ENCODE measurements at places on chromosomes 6 and 20. TPM values are rescaled to one million over a fixed set of nuclear protein-coding genes. Genes with fewer than 3 reads are reported as not detected.

FOXQ1 gene
- total RNA-seq = 0.35 TPM

LAMA4 gene
- 1.6 TPM for total RNA-seq

OLIG3 gene
- 5.4 TPM for total RNA-seq

DHX35 gene
- 17.8 TPM for total RNA-seq

TRIM31 gene
- total RNA-seq = 0.11 TPM

- no peaks in the 10 kb centered on the region for H3K4me1 ChIP-seq
- no peak for DNase-seq
- no peaks in the 10 kb centered on the region for H3K36me3 ChIP-seq
Observed at GRCh38 chr20:58102744-58103516, 125.5 kb downstream of the ANKRD60 start.

- H3K27ac ChIP-seq = no peak overlapping the region
- DNase-seq = no peak
- H3K4me3 ChIP-seq = no peak overlapping the region
- no peaks in the 10 kb centered on the region for H3K27me3 ChIP-seq
- H3K4me1 ChIP-seq = no peaks in the 10 kb centered on the region
- H3K36me3 ChIP-seq = no peaks in the 10 kb centered on the region
Observed at GRCh38 chr6:69370763-69371162, 426.0 kb downstream of the LMBRD1 start.

DNA sequence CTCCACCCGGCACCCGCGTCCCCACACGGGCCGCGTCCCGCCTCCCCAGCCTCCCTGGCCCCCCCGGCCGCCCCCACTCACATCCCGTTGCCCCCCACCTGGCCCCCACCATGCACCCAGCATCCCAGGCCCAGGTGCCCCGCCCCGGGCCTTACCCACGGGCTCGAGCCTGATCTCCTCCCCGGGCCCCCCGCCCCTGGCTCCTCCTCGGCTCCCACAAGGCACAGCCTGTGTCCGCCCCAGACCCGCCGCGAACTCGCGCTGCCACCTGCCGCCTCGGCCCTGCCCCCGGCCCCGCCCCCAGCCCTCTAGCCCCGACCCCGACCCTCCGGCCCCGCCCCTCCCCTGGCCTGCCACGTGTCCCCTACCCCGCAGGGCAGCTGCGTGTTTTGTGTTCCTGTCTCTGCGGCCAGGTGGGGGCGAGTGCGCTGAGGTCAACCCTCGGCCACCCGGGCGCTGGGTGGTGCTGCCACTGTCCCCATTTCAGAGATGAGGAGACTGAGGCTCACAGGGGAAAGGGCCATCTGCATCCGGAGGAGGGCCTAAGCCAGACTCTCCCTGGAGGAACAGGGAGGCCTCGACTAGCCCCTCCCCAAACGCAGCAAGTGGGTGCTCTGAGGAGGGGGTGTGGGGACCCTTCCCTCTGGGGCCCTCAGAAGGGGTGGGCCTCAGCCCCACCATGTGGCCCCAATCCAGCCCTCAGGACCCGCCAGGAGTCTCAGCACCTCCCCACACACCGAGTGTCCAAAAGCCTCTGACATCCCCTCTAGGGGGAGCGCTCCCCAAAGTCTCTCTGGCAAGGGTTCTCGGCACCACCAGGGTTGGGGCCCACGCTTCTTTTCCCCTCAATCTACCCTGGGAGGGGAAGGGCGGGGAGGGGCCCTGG, 99.8 kb downstream of the TAF4 start:
- H3K27me3 ChIP-seq = no peaks in the 10 kb centered on the region
- H3K36me3 ChIP-seq = no peaks in the 10 kb centered on the region
- H3K4me1 ChIP-seq = peaks cover 12% of the 10 kb centered on the region
- H3K4me3 ChIP-seq = peak overlapping the region; percentile 42
- H3K27ac ChIP-seq = no peak overlapping the region

DNA sequence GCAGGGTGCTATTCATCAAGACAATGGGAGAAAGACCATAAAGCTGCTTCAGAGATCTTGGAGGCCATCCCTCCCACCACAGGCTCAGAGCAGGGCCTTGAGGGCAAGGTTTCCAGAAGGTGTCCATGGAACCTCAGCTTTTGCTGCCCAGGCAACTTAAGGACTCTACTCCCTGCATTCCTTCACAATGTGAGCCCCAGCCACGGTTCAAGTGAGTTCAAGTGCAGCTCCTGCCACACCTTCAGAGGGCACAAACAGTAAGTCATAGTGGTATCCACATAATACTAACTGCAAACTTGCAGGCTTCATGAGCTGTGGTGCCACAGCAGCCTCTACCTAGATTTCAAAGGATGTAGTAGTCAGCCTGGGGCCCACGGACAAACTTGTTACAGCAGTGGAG, 144.0 kb upstream of the C6orf118 start:
- H3K27ac ChIP-seq = no peak overlapping the region
- no peak for DNase-seq
- peaks cover 14% of the 10 kb centered on the region for H3K4me1 ChIP-seq
- peaks cover 4% of the 10 kb centered on the region for H3K27me3 ChIP-seq

- no peak overlapping the region for H3K4me3 ChIP-seq
- H3K27ac ChIP-seq = peak overlapping the region; percentile 58
- peaks cover 13% of the 10 kb centered on the region for H3K4me1 ChIP-seq
- no peak for DNase-seq
- H3K27me3 ChIP-seq = no peaks in the 10 kb centered on the region
- peaks cover 2% of the 10 kb centered on the region for H3K36me3 ChIP-seq
Observed at GRCh38 chr6:19811397-19812079, 25.6 kb upstream of the ID4 start.

GRCh38 chr6:46014511-46015118, 1.0 kb downstream of the CLIC5 start:
- peak overlapping the region; percentile 73 for H3K4me3 ChIP-seq
- H3K27me3 ChIP-seq = peaks cover 38% of the 10 kb centered on the region
- peak overlapping the region; percentile 21 for H3K27ac ChIP-seq
- peak; percentile 50 for DNase-seq
- H3K4me1 ChIP-seq = peaks cover 34% of the 10 kb centered on the region

DNA sequence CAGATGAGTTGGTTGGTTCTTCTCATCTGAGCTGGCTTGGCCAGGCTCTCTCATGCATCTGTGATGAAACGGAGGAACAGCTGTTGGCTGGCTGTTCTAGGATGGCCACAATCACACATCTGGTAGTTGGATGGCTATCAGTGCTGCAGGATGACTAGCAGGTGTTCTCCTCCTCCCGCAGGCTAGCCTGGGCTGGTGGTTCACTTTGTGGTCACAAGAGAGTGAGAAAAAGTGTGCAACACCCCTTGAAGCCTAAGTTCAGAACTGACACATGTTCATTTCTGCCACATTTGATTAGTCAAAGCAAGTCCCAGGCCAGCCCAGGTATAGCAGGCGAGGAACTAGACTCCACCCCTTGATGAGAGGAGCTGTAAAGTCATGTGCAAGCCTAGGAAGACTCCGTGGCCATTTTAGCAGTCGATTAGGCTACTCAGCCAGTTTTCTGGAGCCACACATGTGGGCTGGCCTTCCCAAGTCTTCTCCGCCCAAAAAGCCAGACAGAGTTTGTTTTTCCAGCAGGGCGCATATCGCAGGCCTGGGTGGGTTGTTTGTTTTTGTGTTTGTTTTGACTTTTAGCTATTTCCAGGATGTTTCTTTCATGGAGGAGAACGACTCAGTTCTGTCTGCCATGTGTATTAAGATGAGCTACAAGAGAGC, 120.8 kb downstream of the ISM1 start:
- no peaks in the 10 kb centered on the region for H3K27me3 ChIP-seq
- peaks cover 27% of the 10 kb centered on the region for H3K4me1 ChIP-seq
- no peak for DNase-seq
- H3K4me3 ChIP-seq = no peak overlapping the region

DNA sequence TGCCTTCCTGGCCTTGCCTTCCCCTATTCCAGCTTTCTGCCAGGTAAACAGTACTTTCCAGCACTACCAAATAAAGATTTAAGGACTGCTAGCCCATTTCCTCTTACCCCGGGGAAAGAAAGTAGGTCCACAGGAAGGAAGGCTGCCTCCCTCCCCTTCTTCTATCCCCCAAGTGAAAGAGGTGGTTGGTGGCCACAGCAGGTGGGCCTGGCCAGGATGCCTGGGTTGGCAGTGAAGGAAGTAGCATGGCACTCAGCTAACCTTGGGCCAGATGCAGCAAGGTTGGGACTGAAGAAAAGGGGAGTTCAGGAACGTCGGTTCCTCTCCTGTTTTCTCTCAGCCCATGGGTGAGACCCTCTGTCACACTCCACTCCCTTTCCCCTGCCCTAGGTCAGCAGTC, 8.9 kb downstream of the NFKBIL1 start:
- peaks cover 9% of the 10 kb centered on the region for H3K4me1 ChIP-seq
- no peaks in the 10 kb centered on the region for H3K27me3 ChIP-seq
- no peak overlapping the region for H3K4me3 ChIP-seq
- DNase-seq = no peak
- no peak overlapping the region for H3K27ac ChIP-seq

DNA sequence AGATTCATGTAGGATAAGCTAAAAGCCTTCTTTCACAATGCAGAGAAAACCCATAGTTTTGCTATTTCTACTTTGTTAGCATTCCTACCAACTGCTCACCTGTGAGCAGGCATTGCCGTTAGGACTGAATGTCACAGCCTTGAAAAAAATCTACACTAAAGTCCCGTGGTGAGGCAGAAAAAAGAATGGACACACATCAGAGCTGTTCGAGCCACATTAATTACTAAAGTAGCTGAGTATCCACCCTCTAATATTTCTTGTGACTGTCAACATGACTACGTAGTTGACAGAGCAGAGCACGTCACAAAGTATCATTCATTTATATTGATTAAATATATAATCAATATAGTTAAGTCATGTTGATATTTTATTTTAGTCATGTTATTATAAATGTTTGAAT, 10.1 kb downstream of the HDGFL1 start:
- H3K27ac ChIP-seq = no peak overlapping the region
- peaks cover 38% of the 10 kb centered on the region for H3K4me1 ChIP-seq
- no peaks in the 10 kb centered on the region for H3K27me3 ChIP-seq
- no peak for DNase-seq
- H3K36me3 ChIP-seq = no peaks in the 10 kb centered on the region
- no peak overlapping the region for H3K4me3 ChIP-seq

DNA sequence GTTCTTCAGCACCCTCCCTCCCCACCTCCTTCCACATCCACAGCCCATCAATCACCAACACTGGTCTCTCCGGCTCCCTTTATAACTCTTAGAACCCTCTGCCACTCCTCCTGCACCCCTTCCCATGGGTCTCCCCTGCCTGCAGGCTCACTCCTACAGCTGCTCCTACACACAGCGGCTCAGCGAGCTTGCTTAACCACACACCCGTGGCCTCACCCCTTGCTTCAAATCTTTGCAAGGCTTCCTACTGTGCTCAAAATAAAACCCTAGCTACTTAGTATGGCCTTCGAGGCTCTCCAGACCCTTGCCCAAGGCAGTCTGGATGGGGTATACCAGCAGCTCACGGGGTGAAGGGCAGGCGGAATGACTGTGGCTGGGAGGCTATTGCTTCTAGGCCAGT, 63.7 kb downstream of the JPH2 start:
- no peaks in the 10 kb centered on the region for H3K4me1 ChIP-seq
- no peak overlapping the region for H3K4me3 ChIP-seq
- no peak overlapping the region for H3K27ac ChIP-seq
- no peaks in the 10 kb centered on the region for H3K27me3 ChIP-seq
- DNase-seq = no peak
- no peaks in the 10 kb centered on the region for H3K36me3 ChIP-seq

FOXS1 gene
- total RNA-seq = not detected

AVP gene
- total RNA-seq = 0.50 TPM

- peaks cover 35% of the 10 kb centered on the region for H3K4me1 ChIP-seq
- no peak for DNase-seq
- H3K27ac ChIP-seq = no peak overlapping the region
- H3K4me3 ChIP-seq = no peak overlapping the region
- H3K27me3 ChIP-seq = peaks cover 5% of the 10 kb centered on the region
- H3K36me3 ChIP-seq = no peaks in the 10 kb centered on the region
Observed at GRCh38 chr20:16007962-16008361, 565.3 kb downstream of the KIF16B start.

ZNF335 gene
- total RNA-seq = 16.3 TPM

UNC5CL gene
- total RNA-seq = 3.3 TPM

- peaks cover 22% of the 10 kb centered on the region for H3K4me1 ChIP-seq
- H3K4me3 ChIP-seq = no peak overlapping the region
- H3K36me3 ChIP-seq = no peaks in the 10 kb centered on the region
- no peaks in the 10 kb centered on the region for H3K27me3 ChIP-seq
Observed at GRCh38 chr20:16580147-16580546, 6.9 kb upstream of the KIF16B start.

GRCh38 chr20:61430228-61430624, 178.2 kb downstream of the CDH4 start:
- no peak overlapping the region for H3K4me3 ChIP-seq
- H3K4me1 ChIP-seq = peaks cover 34% of the 10 kb centered on the region
- no peak for DNase-seq
- no peaks in the 10 kb centered on the region for H3K36me3 ChIP-seq
- H3K27me3 ChIP-seq = peaks cover 38% of the 10 kb centered on the region

SLC16A10 gene
- total RNA-seq = 14.9 TPM

Data from WTC11 (cell line).